ENCODE measurements at places on chromosomes 12 and 14.

GRCh38 chr12:70096759-70097410, 146.3 kb upstream of the CNOT2 start:
- no peak for DNase-seq

- DNase-seq = peak; percentile 96
Measured at GRCh38 chr14:96917442-96917963, 120.3 kb downstream of the VRK1 start.

DNA sequence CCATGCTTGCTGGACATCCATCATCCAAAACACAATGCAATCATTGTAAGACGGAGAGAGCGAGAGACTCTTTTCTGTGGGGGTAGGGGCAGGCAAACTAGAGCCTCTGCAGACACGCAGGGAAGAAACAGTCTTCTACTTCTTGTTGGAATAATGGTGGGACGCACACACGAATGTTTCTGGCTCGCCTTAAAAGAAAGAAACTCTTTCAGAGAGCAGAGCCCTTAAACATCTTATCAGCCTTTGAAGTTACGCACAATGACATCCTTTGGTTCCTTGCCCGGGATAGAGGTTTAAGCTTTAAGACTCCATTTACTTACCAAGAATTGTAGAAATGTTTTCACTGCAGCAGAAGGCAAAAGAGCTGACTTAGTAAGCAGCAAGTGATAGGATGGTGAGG, 133.8 kb upstream of the FOXN3 start:
- DNase-seq = no peak

- no peak for DNase-seq
Measured at GRCh38 chr12:103197725-103198388, 240.4 kb downstream of the ASCL1 start.

GRCh38 chr12:104216521-104216924, 944 bp downstream of the TXNRD1 start:
- DNase-seq = no peak

GRCh38 chr14:23286020-23286901, at the start of gene HOMEZ:
TSS of gene HOMEZ (minus strand) at chr14:23286132. CDS start at chr14:23285952, 180 bp downstream.
- DNase-seq = peak; percentile 99

- no peak for DNase-seq
Measured at GRCh38 chr14:63452796-63453195, 90.4 kb downstream of the PPP2R5E start.

- peak; percentile 66 for DNase-seq
Measured at GRCh38 chr14:58151133-58152013, 640 bp downstream of the ARMH4 start.

- peak; percentile 94 for DNase-seq
Measured at GRCh38 chr12:124609041-124609989, 41.9 kb upstream of the NCOR2 start.

GRCh38 chr12:70367258-70368141, 1.4 kb downstream of the KCNMB4 start:
- no peak for DNase-seq

- DNase-seq = no peak
Measured at GRCh38 chr14:30532264-30532663, 26.7 kb upstream of the G2E3 start.

GRCh38 chr14:21978184-21978998, 304.8 kb upstream of the OR4E1 start:
- peak; percentile 71 for DNase-seq

GRCh38 chr12:18373181-18373580, 111.9 kb downstream of the PIK3C2G start:
- no peak for DNase-seq

DNA sequence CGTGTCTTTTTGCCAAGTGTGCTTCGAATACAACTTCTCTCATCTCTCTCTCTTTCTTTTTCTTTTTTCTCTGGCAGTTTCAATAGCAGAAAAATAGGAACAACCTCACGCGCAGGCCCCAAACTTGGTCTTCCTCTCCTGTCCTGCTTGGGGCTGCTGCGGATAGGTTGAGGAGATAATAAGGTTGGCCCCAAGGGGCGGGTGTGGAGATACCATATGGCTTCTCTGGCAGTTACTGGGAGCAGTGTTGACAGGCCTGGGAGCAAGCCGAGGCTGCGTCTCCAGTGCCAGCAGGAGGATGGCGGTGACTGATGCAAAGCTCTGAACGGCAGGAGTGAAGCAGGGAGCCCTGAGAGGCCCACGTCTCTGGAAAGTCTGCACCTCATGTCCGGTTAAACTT, 89.5 kb upstream of the MANSC4 start:
- peak; percentile 100 for DNase-seq

DNA sequence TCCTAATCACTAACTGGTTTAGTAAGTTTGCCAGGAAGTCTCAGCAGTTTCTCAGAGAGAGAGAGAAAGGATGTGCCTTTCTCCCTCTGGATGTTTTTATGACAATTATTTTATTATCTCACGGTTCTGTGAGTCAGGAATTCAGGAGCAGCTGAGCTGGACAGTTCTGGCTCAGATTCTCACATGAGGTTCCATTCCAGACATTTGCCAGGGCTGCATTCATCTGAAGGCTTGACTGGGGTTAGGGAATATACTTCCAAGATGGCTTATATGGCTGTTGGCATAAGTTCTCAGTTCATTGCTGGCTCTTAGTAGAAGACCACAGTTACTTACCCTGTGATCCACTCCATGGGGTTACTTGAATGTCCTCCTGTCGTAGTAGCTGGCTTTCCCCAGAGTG, 101.2 kb upstream of the ATF7IP start:
- no peak for DNase-seq

DNA sequence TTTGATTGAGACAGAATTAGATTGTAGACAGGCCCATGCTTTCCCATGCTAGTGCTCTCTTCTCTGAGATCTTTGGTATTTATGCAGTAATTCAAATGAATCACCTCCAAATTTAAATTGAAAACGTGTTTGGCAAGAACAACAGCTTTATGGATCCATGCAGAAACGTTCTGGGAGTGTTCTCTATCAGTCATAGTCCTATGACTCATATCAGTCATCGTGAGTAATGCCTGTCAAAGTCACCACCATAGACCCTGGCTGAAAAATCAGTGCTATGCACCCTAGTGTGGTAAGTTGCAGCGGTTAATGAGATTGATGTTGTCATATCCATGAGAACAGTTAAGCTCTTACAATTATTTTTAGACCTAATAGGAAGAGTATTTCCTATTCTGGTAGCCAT, 90.1 kb upstream of the FOXG1 start:
- no peak for DNase-seq

- DNase-seq = no peak
Measured at GRCh38 chr12:87425942-87426554, 603.2 kb downstream of the C12orf50 start.

DNA sequence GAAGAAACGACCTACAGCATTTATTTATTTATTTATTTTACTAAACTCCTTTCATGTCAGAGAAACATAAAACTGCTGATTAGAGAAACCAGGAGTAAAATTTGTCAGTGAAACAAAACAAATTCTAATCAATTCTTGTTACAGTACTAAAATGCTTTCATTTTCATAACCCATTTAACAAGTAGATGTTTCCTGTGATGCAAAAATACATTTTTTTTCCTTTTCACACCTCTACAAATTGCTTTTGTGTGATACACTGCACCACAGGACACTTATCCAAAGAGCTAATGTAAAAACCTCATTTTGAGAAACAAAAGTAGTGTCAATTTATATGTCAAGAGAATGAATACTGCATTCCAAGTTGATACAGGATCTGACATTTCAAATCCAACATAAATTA, 155.1 kb downstream of the SYT1 start:
- no peak for DNase-seq

GRCh38 chr14:67505254-67505653, 16.7 kb upstream of the TMEM229B start:
- no peak for DNase-seq

DNA sequence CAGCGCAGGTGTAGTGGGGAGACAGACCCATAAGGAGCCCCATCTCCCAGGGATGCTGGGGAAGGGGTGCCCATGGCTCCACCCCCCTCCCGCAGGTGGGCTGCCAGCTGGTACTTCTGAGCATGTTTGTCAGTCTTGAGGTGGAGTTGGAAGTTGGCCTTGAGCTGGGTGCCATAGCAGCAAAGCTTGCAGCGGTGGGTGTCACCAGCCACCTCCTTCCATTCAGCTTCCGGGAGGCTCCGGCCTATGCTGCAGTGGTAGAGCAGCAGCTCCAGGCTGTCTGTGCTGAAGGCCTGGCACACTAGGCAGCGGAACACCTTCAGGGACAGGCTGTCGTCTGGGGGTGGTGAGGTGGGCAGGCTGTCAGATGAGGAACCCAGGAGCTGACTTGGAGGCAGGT, 18.9 kb downstream of the ZFHX2 start:
- no peak for DNase-seq

DNA sequence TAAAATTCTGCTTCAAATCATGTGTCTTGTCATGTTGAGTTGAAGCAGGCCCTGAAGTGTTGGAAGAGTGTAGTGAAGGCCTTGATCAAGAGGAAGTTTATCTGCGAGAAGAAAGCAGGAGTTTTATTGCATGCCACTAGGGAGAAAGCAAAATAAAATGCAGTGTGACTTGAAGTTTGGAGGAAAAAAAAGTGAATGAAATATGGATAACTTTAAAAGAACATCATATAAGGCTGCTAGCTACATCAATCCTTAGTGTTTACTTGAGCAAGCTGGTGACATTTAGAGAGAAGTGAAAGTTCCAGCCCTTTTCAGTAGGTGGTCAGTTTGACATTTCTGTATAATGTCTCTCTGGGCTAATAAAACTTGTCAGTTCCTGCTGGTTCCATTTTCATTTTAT, 841.1 kb downstream of the TMTC2 start:
- no peak for DNase-seq

DNA sequence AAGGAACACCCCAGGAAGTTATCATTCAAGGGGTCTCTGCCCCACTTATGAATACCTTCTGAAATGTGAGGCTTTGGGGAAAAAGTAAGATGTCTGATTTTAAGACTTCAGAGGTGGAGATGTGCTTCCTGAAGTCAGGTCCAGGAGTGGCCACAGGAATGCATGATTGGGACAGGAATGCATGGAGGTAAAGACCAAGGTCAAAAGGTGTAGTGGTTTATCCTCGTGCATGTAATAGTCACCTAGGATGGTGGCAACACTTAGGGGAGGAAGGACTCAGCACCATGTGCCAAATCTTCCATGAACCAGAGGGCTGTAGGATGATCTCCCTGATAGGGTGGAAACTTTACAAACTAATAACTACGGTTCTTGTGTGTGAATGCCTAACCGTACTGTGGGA, 217.3 kb downstream of the C12orf75 start:
- no peak for DNase-seq

- DNase-seq = no peak
Measured at GRCh38 chr12:97943359-97943758, 480.8 kb downstream of the RMST start.

- DNase-seq = no peak
Measured at GRCh38 chr14:102902086-102902485, 20.4 kb upstream of the AMN start.

DNA sequence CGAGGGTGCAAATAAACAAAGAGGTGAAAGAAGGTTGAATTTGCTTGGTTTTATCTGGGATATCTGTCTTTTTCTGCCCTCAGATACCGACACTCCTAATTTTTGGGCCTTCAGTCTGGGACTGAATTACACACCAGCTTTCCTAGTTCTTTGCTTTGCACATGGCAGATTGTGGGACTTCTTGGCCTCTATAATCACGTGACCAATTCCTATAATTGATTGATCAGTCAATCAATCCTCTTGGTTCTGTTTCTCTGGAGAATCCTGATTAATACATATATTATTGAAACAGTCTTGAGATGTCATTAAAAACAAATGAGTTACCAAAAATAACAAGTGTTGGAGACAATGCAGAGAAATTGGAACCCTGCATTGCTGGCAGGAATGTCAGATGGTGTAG, 62.7 kb downstream of the SUDS3 start:
- DNase-seq = no peak

DNA sequence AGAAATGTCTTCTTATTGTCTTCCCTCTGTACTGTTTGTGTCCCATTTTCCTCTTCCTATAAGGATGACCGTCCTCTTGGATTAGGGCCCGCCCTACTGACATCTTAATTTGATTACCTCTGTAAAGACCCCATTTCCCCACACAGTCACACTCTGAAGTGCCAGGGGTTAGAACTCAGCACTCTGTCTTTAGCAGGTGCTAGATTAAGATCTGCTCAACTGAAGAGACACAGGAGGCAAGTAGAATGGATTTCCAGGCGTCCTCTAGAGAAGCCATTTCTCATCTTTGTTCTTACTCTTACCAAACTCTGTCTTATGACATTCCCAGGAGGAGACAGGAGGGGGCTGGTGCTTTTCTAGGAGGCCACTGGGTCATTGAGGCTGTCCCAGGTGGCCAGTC, 50.8 kb downstream of the VCPKMT start:
- no peak for DNase-seq

- DNase-seq = no peak
Measured at GRCh38 chr12:24560831-24561271, 388.1 kb downstream of the BCAT1 start.

DNA sequence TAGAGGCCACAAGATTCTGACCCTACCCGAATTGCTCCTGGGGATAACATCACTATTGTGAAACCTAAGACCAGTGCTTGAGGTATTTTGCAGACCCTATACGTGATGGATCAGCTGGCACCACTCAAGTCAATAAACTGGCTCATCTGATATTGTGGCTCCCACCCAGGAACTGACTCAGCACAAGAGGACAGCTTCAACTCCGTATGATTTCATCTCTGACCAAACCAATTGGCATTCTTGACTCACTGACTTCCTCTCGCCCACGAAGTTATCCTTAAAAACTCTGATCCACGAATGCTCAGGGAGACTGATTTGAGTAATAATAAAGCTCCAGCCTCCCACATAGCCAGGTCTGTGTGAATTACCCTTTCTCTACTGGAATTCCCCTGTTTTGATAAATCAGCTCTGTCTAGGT, 1036.1 kb upstream of the TMEM132C start:
- DNase-seq = no peak

GRCh38 chr12:6662602-6662905, 365 bp downstream of the ING4 start:
- no peak for DNase-seq
